ENCODE measurements at places on chromosomes 12 and 14. TPM values are rescaled to one million over a fixed set of nuclear protein-coding genes. Genes with fewer than 3 reads are reported as not detected.

DNA sequence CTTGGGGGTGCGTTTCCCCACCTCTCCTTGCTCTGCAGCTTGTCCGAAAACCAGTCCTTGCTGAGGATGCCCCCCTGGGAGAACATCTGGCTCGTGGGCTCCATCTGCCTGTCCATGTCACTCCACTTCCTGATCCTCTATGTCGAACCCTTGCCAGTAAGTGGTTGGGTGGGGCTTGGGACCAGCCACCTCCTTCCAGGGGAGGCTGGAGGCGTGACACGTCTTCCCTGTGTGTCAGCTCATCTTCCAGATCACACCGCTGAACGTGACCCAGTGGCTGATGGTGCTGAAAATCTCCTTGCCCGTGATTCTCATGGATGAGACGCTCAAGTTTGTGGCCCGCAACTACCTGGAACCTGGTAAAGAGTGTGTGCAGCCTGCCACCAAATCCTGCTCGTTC, 57.5 kb downstream of the ANAPC7 start:
- peaks cover 6% of the 10 kb centered on the region for H3K36me3 ChIP-seq
- DNase-seq: peak; percentile 41
- no peaks in the 10 kb centered on the region for H3K27me3 ChIP-seq
- peak overlapping the region; percentile 56 for H3K27ac ChIP-seq
- no peaks in the 10 kb centered on the region for H3K4me1 ChIP-seq

SCNN1A gene
- 275 TPM for total RNA-seq

DNA sequence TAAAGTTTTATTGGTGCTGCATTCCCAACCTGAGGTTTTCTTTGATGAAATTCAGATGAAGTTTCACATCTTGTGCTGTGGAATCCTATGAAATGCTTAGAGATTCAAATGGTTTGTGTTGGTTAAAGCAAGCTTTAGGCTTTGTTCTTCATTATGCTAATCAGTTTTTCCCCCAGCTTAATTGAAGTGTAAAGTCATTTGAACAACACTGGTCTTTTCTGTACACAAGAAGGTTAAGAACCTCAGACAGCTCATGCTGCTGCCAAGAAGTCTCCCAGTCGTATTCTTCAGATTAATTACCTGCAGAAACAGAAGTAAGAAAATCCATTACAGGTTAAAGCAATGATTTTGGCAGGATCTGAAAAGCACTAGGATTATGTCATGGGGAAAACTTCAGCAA, 48.9 kb downstream of the EML1 start:
- no peak for DNase-seq
- no peak overlapping the region for H3K27ac ChIP-seq
- H3K4me1 ChIP-seq: no peaks in the 10 kb centered on the region
- H3K27me3 ChIP-seq: no peaks in the 10 kb centered on the region
- no peak overlapping the region for H3K4me3 ChIP-seq
- H3K36me3 ChIP-seq: no peaks in the 10 kb centered on the region

WNK1 gene
- total RNA-seq: 163 TPM

GRCh38 chr14:55139696-55140509, 10.9 kb downstream of the LGALS3 start:
- peaks cover 35% of the 10 kb centered on the region for H3K4me1 ChIP-seq
- no peaks in the 10 kb centered on the region for H3K27me3 ChIP-seq
- H3K36me3 ChIP-seq: no peaks in the 10 kb centered on the region
- H3K4me3 ChIP-seq: no peak overlapping the region

DNA sequence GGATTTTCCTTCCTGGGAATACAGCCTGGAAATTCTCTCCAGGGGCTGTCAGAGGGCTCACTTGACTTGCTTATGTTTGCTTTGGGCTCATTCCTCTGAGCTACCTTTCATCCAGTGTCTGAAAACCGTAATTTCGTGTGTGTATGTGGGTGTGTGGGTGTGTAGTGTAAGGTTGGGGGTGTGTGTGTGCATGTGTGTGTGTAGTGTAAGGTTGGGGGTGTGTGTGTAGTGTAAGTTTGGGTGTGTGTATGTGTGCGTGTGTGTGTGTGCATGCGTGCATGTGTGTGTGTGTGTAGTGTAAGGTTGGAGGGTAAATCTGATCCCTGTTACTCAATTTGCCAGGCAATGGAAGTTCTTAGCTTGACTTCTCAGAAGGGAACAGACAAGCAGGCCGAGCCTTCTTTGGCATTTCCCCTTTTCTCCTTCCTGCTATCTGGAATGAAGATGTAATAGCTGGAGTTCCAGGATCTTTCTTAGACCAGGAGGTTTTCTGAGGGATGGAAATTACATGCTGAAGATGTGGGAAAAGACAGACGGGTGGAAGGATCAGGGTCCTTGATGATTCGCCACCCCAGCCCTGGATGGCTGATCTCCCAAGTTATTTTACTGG, 15.5 kb upstream of the BEGAIN start:
- no peak for DNase-seq
- no peak overlapping the region for H3K27ac ChIP-seq
- no peaks in the 10 kb centered on the region for H3K4me1 ChIP-seq

DNA sequence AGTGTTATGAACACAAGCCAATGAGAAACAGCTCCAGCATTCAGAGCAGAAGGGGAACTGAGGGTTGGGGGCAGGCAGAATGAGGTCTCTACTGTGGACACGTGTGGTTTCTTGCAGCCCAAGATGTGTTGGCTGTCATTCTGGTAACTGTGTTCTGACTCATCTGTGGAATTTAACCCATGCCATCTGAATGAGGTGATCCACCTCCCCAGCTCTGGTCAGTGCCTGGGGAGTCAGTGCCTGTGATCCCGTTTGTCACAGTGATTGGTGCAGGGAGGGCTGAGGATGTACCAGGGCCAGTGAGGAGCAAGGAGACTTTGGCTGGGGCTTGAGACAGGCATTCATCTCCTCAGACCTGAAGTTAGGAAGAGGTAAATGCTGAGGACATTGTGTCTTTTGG, 216.8 kb downstream of the MSRB3 start:
- H3K4me3 ChIP-seq: no peak overlapping the region
- no peak for DNase-seq
- no peaks in the 10 kb centered on the region for H3K36me3 ChIP-seq
- H3K4me1 ChIP-seq: no peaks in the 10 kb centered on the region
